ENCODE measurements at places on chromosomes 12 and 14.

DNA sequence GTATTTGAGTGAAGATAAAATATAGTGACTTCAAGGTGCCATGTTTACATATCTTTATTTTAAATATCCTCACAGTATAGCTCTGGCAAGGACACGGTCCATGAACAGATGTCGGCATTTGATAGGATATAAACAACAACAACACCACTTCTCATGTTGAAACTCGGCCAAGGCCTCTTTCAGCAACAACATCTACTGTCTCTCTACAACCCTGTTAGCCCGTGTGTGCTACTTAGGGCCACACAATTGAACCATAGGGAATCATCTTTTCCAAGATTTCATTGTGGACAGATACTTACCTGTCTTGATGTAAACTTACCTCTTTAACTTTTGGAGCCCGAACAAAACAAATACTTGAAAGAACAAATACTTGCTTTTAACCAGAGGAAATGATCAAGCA, 168.7 kb upstream of the SSTR1 start:
- DNase-seq: no peak

GRCh38 chr14:92577321-92577742, 63.8 kb downstream of the RIN3 start:
- DNase-seq: no peak

GRCh38 chr12:15404485-15404884, 82.2 kb downstream of the PTPRO start:
- no peak for DNase-seq

DNA sequence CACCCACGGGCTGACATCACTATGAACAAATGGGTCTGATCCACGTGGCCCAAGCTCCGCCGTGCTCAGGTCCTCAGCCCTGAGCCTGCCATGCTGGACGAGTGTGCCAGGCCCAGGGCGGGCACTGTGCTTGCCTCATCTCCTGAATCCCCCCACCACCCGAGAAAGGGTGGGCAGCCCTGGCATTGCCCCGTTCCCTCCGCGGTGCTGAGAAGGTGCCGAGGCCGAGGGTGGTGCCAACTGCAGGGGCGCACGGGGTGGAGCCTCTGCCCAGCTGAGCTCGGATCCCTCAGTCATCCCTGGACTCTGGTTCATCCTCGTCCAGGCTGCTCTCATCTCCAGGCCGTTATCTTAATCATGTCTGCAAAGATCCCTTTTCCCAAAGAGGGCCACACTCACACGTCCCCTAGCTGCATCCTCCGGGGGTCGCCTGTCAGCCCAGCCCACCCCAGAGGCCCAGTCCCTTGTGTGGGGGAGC, 60.6 kb downstream of the NOC4L start:
- no peak for DNase-seq

GRCh38 chr12:89306827-89307473, 45.4 kb downstream of the DUSP6 start:
- DNase-seq: no peak

GRCh38 chr14:56112781-56113180, 5.4 kb upstream of the PELI2 start:
- DNase-seq: no peak

GRCh38 chr12:113766879-113767878, 198.9 kb downstream of the RBM19 start:
- DNase-seq: no peak

GRCh38 chr12:131290255-131290959, 336.7 kb downstream of the ADGRD1 start:
- DNase-seq: no peak

Measured in eye (tissue), 1 donor.